ENCODE measurements at places on chromosomes 16 and 17.

GRCh38 chr16:27781981-27782880 is 232.3 kb downstream of the KATNIP start:
- no peak for DNase-seq

- peak; percentile 78 for DNase-seq
Measured at GRCh38 chr17:58006560-58006923, 504 bp downstream of the SRSF1 start.

GRCh38 chr17:3710951-3711383 is 12.7 kb upstream of the HASPIN start:
- no peak for DNase-seq

GRCh38 chr17:12227547-12227946 is 206.9 kb downstream of the MAP2K4 start:
- DNase-seq = no peak

GRCh38 chr17:50613007-50613992 is 21.4 kb upstream of the ABCC3 start:
- no peak for DNase-seq

DNA sequence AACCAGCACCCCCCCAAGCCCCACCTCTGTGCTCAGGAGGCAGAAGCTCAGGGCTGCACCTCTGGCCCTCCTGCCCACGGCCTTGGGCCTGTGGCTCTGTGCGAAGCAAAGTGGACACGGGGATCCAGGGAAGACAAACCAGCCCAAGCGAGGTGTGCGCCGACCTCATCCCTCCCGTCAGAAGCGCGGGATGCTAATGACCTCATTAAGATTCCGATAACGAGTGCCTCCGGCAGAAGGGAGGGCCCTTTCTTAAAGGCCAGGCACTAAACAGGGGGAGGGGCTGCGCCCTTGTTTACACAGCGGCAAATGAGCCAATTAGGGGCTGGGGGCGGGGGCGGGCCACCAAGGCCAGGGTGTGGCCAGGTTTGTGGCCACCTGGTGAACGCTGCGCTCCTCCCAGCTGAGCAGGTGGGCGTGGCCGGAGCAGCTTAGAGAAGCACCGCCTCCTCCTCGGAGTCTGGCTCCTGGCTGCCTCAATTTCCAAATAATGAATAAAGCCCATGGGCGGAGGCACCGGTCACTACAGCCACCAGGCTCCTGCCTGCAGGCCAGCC is 3.2 kb downstream of the CBX4 start:
- no peak for DNase-seq

DNA sequence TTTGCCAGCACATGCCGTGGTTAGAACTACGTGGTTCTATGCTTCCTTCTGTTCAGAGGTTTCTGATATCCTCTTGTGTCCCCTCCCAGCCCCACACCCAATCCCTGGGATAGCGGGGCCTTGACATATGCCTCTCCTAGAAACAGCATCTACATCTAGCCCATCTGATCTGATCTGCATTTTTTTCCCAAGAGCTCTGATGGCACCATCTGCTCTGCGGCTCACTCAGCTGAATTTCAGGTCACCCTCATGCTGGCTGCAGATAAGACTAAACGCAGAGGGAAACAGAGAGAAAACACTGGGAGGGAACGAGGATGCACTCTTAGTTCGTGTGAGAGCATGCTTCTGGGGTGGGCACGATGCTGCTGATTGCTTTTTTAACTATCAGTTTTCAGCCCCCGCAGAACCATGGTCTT is 10.7 kb downstream of the WIPI1 start:
- no peak for DNase-seq

DNA sequence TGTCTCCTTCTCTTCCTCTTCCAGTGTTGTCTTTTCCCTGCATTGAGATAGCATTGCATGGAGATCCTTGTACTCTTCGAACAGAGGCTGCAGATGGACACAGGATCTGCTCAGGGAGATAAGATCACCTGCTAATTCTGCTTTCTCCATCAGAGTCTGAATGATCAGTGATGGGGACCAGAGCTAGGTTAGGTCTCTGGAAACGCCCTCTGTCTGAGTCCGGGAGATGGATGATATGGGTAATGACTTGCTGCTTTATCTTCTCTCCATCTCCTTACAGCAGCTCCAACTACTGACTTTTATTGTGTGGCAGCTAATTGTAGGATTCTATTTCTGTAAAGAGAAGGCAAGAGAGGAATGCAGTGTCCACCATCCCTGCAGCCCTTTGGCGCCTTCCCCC is 435.6 kb downstream of the WWOX start:
- no peak for DNase-seq

GRCh38 chr17:5825717-5826330 is 241.5 kb upstream of the NLRP1 start:
- no peak for DNase-seq

DNA sequence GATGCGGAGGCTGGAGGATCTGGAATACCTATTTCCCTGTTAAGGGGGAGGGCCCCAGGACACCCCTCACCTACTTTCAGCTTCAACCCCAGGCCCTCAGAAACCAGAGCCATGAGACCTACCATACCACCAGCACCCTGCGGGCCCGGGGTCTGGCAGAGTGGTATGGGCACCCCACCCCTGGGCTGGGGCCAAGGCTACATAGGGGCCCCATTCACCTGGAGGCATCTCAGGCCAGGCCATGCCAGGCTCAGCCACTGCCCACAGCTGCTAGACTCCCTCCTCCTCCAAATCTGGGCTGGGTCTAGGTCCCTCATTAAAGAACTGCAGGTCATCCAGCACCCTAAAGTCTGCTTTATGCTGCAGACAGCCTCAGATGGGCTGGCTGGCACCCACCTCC is 9.0 kb downstream of the FNDC8 start:
- DNase-seq = no peak

DNA sequence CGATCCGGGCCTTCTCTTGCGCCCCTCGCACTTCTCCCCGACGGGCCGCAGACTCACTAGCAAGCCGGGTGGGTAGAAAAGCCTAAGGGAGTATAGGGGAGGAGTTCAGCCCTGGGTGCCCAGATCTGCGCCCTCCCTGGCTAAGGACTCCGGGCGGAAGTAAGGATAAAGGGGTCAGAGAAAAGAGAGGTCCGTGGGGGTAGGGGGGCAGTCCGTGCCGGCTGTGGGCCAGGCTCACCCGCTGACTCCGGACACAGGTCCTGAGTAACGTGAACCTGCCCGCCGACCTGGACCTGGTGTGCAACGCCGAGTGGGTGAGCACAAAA is 1.8 kb downstream of the NAGS start:
- DNase-seq = no peak

DNA sequence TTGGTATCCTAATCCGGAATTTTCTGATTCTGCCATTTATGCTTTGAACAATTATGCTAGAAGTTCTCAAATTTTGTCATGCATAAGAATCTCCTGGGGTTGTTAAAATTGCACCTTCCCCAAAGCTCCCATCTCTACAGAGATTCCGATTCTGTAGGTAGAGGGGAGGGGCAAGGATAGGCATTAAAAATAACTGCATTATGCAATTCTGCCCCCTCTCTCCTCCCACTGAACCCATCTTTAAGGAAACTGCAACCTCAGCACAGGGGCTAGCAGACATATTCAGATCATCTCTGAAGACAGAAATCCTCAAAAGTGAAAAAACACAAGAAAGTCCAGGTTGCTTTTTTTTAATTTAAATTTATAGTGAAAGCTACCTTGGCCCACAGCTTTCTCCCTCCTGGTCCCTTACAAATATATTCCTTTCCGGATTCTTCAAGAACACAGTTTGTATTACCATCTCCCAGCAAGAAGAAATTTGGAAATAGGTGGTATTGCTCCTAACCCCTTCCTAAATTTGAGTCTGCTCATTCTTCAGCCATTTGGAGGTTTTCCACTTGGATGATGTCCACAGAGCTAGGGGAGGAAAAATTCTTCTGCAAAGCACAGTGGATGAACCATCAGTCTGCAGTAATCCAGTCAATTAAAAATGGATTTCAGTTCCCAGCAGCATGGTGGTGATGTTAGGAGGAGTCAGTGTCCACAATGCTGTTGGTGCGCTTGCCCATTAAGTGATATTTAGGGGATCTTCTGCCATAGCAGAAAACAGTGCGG is 67.7 kb downstream of the RBFOX1 start:
- no peak for DNase-seq

DNA sequence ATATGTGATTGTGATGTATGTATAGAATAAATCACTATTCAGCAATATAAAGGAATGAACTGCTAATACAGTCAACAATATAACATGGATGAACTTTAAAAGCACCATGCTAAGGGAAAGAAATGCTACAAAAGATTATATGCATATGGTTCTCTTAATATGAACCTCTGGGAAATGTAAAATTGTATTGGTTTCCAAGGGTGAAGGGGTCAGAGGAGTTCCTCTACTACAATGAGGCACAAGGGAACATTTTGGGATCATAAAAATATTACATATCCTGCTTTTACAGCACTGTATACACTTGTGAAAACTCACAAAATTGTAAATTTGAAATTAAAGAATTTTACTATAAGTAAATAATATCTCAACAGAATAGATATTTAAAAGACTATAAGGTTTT is 111.4 kb downstream of the CA10 start:
- no peak for DNase-seq

- DNase-seq = peak; percentile 17
Measured at GRCh38 chr16:24876231-24876630, 30.5 kb downstream of the SLC5A11 start.

DNA sequence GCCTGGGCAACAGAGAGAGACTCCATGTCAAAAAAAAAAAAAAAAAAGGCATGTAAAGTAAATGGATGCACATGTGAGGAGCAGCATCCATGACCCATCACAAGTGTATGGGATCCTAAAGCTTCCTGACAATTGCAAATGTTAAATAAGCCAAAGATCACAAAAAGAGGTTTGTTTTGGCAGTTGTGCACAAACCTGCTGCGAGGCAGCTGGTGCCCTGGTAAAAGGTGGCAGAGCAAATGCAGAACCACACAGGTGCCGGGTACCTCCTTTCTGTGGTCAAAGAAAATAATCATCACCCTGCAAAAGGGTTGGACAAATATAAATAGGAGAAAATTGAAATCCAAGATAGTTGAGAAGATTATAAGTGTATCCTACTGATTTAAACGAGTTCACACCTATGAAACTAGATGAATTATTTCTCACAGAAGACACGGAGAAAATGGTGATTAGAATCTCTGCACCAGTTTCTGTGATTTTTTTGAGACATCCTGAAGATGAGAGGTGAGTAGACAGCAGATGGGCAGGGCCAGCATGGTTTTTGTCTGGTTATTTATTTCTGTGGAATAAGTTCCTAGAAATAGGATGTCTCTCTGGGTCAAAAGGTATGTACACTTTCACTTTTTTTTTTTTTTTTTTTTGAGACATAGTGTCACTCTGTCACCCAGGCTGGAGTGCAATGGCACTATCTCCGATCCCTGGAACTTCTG is 291.3 kb downstream of the CDH13 start:
- DNase-seq = no peak

DNA sequence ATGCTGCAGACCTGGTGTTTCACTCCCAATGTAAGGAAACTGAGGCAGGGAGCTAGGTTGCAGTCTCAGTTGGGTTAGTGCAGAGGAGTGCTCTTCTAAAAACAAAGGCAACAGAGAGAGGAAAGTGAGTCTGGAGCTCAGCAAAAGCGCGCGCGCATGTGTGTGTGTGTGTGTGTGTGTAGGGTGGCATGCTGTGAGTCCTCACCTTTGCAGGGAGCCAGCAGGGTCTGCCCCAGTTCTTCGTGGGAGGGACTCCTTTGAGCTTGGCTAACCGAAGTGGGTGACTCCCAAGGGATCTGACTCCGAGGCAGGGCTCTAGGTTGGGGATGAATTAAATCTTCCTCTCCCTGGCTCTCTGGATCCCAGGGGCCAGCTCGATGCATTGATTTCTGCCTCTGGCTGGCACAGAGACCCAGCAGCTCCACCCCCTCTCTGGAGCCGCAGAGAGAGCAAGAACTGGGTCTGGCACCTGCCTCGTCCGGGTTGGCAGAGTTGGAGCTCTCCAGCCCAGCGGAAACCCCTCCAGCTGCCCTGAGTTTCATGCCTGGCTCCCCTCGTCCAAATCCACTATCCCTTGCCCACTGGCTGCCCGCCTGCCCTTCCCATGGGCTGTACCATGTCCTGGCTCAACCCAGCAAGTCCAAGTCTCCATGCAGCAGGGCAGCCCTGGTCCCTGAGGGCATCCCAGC is 1.3 kb upstream of the BTBD17 start:
- DNase-seq = peak; percentile 65

DNA sequence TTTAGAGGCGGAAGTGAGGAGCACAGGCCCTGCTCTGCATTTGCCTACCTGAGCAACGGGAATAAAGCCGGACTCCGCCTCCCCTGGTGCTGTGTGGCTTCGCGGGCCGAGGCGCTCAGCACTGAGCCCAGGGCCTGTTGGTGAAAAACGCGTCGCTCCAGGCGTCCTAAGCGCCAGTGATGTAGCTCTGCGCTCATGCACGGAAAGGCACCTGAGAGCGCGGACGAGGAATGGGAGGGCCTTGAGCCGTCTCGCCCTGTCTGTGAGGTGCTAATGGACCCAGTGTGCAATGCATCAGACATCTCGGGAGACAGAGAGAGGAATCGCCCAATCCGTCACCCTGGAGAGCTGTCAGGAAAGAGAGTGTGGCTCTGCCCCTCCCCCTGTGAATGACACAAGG is 17.2 kb upstream of the ATP2A3 start:
- no peak for DNase-seq

All from Ammon's horn (tissue), 1 donor.